Transverse colon (tissue), 4 donors: ENCODE measurements at places on chromosomes 7 and 10. TPM values are rescaled to one million over a fixed set of nuclear protein-coding genes. Genes with fewer than 3 reads are reported as not detected.
A peak's percentile ranks its signal among the peaks of the same experiment; 100 is the strongest.

DNA sequence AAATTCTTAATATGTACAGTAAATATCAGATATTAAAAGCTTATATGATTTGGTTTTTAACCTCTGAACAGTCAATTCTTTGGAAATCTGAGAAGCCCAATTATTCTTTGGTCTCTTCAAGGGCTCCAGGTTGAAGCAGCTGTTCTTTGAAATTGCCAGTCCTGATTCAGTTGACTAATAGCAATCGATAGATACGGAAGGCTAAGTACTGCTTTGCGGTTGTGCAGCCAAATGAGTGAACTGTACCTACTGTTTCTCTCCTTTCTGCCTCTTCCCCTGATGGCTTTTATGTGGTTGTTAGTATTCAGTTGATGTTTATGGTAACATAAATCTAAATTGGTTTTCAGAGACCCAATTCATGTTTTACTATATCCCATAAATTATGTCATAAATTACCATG, 103.1 kb upstream of the RPA3 start:
- no peak for DNase-seq

- no peak for DNase-seq
Measured at GRCh38 chr10:128751284-128751683, 625.1 kb upstream of the MKI67 start.

- peak; percentile 64 for DNase-seq
Measured at GRCh38 chr7:45923290-45923689, 2.2 kb upstream of the IGFBP3 start.

Gene C7orf57
- total RNA-seq, result not detected

GRCh38 chr10:133415752-133416151, 8.7 kb downstream of the SPRN start:
- no peak for DNase-seq

DNA sequence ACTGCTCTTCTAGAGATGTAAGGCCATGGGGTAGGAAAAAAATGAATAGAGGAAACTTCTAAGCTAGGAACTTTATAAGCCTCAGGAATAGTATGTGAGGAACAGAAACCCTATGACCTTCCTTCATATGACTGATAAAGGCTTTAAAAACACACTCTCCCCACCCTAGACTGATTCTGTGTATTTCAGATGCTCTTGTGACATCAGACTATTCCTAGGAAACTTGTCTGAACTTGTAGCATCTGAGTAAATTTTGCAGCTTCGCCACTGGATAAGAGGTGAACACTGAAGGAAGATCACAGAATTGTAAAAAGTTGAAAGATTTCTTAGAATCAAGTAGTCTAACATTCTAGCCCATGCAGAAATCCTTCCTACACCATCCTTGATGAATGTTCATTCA, 31.0 kb upstream of the CBLL1 start:
- no peak for DNase-seq

DNA sequence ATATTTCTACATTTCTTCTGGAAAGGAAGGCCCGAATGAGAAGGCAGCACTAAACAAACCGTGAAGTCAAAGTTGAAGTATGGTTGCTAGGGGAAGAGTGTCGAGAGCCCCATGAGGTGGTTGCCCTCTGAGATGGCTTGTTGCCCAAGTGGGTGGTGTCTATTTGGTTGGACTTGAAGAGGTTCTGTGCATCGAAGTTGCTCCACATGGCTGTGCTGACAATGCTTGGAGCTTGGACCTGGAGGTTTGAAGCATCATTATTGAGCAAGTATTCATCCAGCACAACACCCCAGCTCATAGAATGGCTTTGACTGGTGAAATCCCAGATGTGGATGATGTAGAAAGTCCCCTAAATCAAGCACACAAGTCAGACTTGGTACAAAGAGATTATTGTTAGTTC, 165.2 kb upstream of the CDCA7L start:
- DNase-seq, result no peak

DNA sequence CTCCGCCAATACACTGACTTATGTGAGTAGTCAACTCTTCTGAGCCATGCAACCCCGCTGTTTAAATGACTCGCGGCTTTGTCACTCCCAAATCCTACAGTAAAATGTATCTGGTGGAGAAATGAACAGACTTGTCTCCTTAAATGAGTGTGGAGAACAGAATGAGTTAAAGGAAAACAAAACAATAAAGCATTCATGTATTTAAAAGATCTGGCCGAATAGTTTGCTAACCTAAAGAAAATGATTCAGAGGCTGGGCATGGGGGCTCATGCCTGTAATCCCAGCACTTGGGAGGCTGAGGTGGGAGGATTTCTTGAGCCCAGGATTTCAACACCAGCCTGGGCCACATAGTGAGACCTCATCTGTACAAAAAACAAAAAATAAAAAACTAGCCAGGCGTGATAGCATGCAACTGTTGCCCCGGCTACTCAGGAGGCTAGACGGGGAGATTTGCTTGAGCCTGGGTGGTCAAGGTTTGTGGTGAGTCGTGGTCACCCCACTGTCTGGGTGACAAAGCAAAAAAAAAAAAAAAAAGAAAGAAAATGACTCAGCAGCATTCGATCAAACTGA, 86.5 kb upstream of the PFKP start:
- no peak for DNase-seq
